ENCODE measurements at places on chromosomes 6 and 20.

- DNase-seq: peak; percentile 26
These were observed 42.0 kb upstream of the KIF16B start for GRCh38 chr20:16615199-16615598.

DNA sequence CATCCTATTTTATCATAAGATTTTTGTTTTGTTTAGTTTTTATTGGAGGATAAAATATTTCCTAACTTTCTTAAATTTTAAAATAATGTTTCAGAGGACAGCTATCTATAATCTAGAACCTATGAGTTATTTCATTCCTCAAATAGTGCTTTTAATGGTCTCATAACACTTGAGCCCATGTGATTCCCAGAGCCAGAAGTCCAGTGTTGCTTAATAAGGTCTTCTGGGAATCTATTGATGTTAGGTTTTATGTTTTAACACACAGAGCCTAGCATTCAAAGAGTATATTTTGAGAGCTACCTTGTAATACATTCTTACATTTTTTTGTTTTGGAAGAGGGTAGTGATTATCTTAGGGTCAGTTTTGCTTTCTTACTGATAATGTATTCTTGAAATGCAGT, 200.2 kb downstream of the CENPW start:
- no peak for DNase-seq

DNA sequence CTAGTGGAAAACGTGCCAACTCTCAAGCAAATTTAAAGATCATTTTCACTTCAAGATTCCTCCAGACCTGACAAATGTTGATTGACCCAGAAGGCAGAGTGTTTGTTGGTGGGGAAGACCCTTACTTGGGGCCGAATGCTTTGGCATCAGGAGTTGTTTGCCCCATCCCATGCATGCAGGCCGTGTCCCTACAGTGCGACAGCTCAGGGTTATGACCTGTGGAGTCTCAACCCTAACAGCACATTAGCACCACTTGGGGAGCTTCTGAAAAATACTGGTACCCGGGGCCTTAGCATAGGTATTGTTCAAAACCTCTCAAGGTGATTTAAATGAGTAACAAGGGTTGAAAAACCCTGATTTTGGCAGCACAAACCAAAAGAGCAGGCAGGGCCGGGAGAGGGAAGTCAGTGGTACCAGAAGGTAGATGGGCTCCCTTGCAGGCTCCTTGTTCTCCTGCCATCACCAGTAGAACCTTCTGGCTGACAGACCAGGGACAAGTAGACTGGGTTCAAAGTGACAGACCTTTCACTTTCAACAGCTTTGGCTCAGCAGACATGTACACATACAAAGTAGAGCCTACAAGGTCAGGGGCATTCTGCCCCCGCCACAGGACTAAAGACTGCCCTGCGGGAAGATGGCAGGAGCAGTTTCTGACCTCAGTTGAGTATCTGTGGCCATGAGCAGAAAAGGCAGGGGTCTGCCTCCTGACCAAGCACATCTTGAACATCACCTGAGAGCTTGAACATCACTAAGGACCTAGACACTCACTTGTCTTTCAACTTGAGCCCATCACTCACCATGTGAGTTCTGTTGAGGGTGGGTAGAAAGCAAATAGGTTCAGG, 39.6 kb downstream of the PLCG1 start:
- DNase-seq: no peak

DNA sequence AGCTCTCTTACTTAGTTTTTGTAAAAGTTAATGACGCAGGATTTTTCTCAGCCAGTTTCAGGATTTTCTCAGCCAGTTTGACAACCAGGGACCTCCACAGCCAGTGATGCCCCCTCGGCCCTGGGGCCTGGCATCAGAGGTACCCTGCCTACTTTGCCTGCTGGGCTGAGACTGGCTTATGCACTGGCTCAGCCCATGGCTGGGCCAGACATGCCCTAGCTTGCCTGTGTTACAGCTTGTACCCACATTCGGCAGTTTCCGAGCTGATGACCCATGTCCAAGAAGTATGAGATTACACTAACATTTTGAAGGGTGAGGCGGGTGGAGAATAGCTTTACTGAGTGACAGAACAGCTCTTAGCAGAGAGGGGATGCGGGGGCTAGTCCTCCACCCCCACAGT, 406.1 kb upstream of the HSF2 start:
- no peak for DNase-seq

DNA sequence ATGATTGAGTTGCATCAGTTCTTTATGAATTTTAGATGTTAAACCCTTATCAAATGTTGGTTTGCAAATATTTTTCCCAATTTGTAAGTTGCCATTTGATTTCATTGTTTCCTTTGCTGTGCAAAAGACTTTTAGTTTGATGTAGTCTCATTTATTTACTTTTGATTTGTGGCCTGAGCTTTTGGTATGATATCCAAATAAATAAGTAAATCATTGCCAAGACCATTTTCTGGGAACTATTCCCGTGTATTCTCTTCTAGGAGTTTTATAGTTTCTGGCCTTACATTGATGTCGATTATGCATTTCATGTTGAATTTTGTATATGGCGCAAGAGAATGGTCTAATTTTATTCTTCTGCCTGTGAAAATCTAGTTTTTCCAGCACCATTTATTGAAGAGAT, 13.4 kb downstream of the AIG1 start:
- DNase-seq: no peak

GRCh38 chr20:44936510-44936909, 23.7 kb downstream of the TOMM34 start:
- no peak for DNase-seq

GRCh38 chr20:21022925-21023324, 83.2 kb downstream of the LINC00237 start:
- no peak for DNase-seq

DNA sequence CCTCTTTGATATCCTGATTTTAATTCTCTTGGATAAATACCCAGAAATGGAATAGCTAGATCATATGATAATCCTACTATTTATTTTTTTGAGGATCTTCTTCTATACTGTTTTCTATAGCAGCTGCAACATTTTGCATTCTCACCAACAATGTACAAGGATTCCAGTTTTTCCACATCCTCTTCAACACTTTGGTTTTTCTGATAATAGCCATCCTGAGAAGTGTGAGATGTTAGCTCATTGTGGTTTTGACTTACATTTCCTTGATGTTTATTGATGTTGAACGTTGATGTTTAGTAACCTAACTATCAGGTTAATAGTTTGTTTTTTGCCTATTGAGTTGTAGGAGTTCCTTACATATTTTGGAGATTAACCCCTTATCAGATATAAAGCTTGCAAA, 217.3 kb downstream of the LRFN2 start:
- DNase-seq: no peak

- no peak for DNase-seq
These were observed 52.9 kb downstream of the NOX3 start for GRCh38 chr6:155402656-155403304.

- DNase-seq: peak; percentile 92
These were observed 3.0 kb downstream of the ARID1B start for GRCh38 chr6:156780102-156780641.

DNA sequence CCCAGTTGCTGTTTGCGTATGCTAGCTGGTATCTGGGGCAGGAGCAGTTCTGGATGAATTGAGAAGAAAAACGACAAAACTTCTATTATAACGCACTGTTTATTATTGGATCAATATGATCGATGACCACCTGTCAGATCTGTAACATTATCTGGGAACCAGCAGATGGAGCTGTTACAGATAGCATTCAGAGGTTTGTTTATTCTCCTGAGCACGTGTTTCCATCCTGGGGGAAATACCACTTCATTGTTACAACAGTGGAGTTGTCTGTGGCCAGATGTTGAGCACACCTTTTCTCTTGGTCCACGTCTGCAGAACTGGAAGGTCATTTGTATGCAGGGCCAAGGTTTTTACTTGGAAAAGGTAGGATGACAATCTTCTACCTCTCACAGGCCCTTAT, 16.0 kb upstream of the NKX2-2 start:
- DNase-seq: peak; percentile 82

GRCh38 chr20:3635346-3635745, 27.9 kb downstream of the GFRA4 start:
- no peak for DNase-seq

DNA sequence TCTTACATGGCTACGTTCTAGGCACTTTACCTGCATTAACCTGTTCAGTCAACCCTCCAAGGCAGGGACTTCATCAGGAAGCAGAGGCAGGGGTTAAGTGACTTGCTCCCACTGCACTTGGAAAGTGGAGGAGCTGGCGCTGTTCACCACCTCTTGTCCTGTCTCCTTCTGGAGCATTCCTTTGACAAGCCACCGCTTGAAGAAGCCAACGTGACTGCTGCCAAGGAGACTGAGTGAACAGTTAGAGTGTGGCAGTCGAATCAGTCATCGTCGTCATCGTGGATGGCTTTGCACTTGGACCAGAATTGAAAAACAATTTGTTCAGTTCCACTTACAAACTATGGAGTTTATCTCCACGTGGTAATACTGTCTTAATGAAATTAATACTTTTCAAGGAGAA, 60.9 kb downstream of the TULP4 start:
- no peak for DNase-seq
